ENCODE measurements at places on chromosomes 16 and 17.

- DNase-seq = no peak
Observed at GRCh38 chr16:49875806-49876715, 20.1 kb upstream of the ZNF423 start.

DNA sequence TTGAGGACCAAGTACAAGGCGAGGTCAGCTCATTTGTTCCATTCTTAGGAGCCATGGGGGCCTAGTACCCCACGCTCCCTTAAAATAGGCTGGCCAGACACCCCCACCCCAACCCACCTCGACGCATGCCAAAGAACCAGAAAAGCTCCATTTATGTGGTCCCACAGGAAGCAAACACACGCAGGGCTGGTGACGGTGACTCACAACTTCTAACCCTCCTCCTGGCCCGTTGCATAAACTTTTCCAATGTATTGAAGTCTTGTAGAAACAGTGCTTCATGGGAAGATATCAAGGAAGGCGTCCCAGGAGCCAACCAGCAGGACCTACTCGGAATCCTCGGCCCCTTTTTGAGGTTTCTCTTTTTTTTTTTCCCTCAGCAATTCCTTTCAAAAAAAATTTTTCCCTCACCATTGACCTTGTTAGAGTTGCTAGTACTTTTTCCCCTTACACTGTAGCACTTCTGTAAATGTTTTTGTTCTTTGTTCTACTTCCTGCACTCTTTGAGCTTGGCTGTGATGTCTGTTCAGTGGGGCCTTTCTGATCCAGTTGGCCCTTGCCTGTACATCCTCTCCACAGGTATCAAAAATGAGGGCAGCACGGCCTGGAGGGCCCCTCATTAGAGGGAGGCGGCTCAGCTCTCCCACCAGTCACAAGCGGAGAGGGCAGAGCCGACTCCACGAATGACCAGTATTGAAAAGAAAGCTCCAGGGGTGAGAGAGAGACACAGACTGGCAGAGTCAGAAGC is 208.3 kb downstream of the RGS9 start:
- no peak for DNase-seq

DNA sequence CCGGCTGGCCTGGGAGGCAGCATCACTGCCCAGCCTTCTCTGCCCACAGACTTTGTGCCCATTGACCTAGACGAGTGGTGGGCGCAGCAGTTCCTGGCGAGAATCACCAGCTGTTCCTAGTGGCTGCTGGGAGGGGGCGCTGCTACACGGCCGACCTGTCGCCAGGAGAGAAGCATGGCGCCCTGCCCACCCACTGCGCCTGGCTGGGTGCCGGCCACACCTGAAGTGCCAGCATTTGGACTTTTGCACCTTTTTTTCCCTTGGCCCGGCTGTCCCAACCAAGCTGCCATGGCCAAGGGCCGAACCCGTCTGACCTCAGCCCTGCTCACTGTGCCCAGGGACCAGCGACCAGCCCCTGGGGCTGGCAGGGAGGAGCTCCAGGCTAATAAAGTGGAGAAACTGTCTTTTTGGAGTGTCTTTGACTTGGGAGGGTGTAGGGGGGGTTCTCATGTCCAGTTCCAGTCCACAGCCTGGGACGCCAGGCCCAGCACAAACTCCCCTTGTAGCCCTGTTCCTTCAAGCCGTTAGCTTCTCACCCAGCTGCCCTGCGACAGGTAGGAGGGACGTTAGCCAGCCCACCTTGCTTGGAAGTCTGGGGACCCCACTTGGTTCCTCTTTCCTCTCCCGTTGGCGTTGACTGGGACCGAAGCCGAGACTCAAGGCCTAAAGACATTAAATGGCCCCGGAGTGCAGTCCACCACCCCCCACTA is 939 bp upstream of the WDR90 start:
- DNase-seq = peak; percentile 48

- DNase-seq = no peak
Observed at GRCh38 chr17:79388556-79389295, 222.1 kb downstream of the RBFOX3 start.

GRCh38 chr17:50666316-50666715 is 31.6 kb downstream of the ABCC3 start:
- DNase-seq = no peak

All from hematopoietic multipotent progenitor cell treated with erythropoietin and hydrocortisone succinate and interleukin-3 and kit ligand, for 15 days (in vitro differentiated cells).